Stimulated activated CD8-positive, alpha-beta memory T cell treated with anti-CD3 and anti-CD28 coated beads, Interleukin-15, amount 100 ng/mL, for 48 hours (primary cell): ENCODE measurements at places on chromosomes 3 and 15.

DNA sequence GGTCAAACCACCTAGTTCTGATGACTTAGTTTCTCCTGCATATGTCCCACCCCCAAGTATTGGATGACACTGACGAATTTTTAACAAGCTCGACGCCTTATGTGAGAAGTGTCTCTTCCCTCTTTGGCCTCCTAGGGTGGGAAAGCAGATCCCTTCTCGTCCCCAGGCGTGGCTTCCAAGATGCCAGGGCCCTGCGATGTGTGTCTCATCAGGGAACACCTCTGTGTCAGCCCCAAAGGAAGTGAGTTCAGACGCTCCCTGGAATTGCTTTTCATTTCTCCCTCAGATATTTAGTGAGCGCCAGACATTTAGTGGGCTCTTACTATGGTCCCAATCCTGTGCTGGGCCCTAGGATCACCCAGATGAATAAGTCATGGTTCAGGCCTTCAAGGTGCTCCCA is 212.7 kb upstream of the NR2E3 start:
- no peak for DNase-seq

- no peak for DNase-seq
These were observed 80.2 kb downstream of the ARNT2 start for GRCh38 chr15:80484333-80484864.

- DNase-seq = no peak
These were observed 65.1 kb upstream of the MBNL1 start for GRCh38 chr3:152203652-152204051.

- DNase-seq = no peak
These were observed 137.8 kb upstream of the CBLB start for GRCh38 chr3:106006571-106006970.

DNA sequence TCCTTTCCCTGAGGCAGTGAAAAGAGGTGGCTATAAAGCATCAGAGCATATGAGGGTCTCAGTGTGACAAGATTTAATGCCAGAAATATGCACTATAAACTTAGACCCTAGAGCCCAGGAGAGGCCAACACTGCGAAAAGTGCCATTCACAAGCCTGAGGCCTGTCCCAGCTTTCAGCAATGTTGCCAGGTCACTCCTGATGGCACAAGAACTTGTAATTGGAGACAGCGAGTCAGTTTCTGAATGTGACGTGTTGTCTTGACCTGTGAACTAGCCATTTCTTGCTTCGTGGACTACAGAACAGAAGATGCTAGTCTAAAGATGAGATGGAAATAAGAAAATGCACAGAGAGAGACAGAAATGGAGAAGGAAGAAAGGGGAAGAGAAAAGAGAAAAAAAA is 87.9 kb downstream of the WDR72 start:
- no peak for DNase-seq

DNA sequence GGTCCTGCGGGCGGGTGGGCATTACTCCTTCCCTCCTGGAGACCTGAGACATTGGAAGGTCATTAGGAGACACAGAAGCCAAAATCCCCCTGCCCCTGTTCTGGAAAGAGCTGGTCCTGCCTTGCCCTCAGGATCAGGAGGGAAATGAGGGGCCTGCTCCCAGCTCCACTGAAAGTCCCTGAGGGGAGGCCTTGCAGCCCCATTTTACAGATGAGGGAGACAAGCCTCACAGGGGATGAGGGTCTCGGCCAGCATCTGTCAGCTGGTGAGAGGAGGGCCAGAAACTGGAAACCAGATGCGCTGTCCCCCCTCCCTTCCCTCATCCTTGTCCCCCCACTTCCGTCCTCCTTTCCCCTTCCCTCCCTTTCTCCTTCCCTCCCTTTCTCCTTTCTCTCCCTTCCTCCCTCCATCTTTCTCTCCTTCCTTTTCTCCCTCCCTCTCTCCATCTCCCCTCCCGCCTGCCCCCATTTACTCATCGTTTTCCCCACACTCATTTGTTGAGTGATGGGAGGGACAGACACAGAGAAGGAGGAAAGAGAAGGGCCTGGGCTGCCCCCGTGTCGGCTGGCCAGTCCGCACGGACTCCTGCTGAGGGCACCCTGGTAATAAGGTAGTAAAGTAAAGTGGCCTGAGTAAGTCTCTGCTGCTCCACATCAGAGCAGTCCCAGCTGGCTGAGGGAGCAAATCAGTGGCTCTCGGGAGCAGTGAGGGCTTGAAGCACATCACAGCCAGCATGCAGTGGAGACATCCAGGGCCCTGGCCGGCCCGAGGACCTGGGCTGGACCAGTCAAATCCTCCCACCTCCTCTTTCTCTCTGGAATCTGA is 112.4 kb upstream of the ALDH1A3 start:
- DNase-seq = no peak

DNA sequence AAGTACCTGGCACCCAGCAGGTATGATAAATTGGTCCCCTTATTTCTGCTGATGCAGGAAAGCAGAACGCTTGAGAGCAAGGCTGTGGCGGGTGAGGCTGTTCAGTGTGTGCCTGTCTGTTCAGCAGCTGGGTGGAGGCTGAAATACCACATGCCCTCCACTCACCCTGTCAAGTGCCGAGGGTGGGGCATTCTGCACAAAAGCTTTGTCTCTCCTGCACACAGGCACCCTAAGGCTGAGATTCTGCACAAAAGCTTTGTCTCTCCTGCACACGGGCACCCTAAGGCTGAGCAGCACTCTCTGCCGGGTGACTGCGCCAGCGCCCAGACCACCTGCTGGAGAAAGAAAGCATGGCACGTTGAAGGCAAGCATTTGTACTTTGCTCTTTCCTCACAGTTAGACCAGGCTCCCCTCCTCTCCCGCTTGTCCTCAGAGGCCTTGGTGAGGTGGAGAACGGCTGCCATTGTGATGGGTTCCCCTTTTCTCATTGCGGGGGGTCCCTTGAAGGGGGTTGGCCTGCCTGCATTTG is 97.5 kb downstream of the BDH1 start:
- DNase-seq = no peak

- DNase-seq = no peak
These were observed 488.8 kb upstream of the DPPA4 start for GRCh38 chr3:109825971-109826810.

GRCh38 chr3:139521816-139522215 is 17.7 kb downstream of the RBP1 start:
- no peak for DNase-seq

DNA sequence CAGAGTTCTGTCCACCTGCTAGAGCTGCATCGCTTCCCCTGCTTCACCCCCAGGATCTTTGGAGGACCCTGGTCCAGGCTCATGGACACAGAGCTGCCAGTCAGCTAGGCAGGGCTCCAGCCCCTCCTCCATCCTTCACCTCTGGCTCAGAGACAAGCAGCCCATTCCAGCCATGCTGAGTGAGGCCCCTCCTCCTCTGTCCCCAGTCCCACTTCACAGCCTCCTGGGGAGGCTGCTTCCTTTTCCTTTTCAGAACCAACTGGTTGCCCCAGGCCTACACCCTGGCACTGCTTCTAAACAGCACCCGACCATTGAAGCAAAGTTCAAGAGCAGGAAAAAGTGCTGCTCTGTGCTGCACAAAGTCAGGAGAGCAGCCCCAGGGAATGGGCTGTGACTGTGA is 22.2 kb downstream of the IQSEC1 start:
- DNase-seq = no peak

DNA sequence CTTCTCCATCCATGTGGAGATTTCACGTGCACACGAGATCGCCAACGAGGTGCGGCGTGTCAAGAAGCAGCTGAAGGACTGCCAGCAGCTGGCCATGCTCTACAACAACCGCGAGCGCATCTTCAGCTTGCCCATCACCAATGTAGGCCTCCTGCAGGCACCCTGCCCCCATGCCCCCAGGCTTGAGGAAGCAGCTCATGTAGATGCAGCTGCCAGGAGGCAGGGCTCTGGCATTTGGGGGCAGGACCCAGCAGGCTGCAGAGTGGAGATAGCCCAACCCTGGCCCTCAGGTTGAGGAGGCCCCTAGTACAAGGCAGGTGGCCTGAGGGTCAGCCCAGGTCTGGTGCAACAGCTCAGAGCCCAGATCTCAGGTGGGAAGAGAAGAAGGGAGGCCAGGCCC is 36.4 kb downstream of the DNAH1 start:
- no peak for DNase-seq

DNA sequence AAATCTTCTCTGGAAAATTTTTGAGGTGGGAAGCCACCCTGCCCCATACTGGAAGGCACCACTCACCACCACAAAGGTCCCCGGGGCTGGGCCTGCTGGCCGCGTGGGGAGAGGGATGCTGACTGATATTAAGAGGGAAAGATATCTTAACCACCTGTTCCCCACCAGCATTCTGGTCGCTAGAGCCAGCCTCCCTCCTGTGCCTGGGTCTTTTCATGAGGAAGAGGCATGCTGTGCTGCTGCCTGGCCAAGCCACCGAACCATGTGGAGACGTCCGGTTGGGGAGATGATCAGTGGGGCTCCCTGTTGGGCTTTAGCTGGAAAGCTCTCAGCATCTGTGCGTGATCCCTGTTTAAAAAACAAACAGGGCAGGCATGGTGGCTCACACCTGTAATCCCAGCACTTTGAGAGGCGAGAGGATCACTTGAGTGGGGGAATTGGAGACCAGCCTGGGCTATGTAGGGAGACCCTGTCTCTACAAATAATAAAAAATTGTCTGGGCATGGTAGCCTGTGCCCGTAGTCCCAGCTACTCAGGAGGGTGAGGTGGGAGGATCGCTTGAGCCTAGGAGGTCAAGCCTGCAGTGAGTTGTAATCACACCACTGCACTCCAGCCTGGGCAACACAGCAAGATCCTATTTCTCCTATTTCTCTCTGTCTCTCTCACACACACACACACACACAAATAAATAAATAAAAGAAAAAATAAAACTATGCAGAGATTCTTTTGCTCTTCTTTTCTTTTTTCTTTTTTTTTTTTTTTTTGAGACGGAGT is 1.0 kb downstream of the KLHL18 start:
- DNase-seq = no peak

DNA sequence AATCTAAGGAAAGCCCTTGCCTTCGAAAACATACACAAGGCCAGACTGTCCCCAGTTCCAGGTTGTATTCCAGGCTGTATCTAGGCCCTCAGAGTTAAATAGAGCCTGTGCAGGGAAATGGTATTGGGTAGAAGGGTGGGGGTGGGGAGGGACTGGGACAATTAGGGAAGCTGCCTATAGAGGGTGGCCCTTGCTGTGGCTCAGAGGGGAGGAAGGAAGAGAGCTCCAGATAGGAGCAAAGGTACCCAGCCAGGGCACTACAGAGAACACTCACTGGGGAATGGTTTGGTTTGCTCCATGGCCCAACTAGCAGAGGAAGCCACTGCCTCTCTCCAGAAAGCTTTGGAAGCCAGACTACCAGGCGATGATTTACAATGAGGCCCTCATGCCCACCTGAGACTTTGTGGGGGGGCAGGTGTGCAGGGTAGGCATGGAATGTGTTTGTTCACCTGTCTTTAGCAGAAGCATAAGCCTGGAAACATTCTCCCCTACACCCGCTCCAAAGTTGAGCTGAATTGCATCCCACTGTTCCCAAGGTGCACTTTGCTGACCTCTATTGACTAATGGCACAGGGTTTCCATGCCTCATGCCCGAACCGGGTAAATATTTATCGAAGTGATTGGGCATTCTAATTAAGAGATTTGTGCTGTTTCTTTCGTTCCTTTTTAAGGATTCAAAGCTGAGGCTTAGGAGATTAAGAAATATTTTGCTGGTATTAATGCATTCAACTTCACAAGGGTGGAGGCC is 6.3 kb upstream of the TLE3 start:
- no peak for DNase-seq

DNA sequence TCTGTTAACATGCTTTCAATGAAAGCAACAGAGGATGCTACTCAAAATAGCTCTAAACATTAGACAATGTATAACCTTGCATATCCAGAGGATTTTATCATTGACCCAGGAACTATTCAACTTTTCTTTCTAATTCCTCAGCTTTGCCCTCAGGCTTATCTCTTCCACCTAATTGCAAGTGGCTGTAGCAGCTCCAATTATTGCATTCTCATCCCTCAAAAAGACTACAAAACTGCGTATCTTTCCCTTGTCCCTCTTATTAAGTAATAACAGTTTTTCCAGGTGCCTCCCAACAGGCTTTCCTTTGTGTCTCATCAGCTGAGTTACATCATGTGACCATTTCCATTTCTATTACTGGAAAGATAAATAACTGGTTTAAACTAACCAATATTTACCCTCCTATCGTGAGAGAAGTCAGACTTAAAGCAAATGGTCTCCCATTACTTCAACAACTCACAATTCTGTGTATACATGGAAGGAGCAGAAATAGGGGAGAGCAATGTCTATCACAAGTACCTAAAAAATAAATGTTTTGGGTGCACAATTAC is 78.0 kb upstream of the MBNL1 start:
- no peak for DNase-seq

DNA sequence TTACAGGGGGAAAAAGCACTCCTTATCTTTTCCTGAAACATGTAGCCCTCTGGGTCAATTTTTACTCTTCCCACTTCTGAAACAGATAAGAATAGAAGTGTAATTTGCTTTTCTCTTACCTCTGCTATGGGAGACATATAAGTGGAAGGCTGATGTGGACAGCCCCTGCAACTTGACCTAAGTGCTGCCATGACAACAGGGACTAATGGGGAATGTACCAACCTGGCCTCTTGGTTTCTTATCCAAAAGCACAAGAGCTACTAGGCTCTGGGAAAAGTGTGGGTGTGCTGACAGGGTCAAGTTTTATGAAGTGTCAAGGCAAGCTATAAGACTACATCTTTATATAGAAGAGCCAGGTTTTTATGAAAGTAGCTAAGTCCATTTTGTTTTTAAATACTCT is 1246.5 kb downstream of the OTOL1 start:
- DNase-seq = no peak

GRCh38 chr3:101151286-101151913 is 158.2 kb upstream of the ABI3BP start:
- DNase-seq = no peak

DNA sequence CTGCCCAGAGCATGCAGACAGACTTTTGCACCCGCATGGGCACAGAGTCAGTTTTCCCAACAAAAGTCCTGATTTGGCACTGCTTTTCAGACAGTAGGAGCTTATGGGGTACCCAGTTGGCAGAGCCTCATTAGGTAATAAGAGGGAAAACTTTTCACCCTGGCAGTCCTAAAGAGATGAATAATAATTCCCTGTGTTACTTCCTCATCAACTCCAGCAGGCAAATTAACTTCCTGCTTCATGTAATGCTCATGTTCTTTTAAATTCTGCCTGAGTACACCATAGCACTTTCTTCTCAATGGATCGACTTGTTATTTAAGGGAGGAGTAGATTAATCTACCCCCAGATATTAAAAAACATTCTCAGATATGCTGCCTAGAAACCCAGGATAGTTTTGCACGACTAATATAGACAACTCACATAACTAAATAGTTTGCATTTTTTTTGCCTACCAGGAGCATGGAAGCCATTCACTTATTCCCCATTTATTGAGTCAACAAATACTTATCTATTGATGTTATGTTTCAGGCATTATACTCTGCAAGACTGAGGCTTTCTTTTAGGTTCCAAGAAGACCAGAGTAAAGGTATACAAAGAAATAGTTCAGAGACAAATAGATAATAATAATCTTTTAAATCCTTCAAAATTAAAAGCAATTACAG is 214.5 kb downstream of the KCNMB2 start:
- DNase-seq = no peak
